ENCODE measurements at places on chromosomes 2 and 18.

- no peak for DNase-seq
These were observed 226.3 kb downstream of the SH3RF3 start for GRCh38 chr2:109355192-109355843.

- DNase-seq = no peak
These were observed 19.8 kb downstream of the TET3 start for GRCh38 chr2:74004212-74005182.

DNA sequence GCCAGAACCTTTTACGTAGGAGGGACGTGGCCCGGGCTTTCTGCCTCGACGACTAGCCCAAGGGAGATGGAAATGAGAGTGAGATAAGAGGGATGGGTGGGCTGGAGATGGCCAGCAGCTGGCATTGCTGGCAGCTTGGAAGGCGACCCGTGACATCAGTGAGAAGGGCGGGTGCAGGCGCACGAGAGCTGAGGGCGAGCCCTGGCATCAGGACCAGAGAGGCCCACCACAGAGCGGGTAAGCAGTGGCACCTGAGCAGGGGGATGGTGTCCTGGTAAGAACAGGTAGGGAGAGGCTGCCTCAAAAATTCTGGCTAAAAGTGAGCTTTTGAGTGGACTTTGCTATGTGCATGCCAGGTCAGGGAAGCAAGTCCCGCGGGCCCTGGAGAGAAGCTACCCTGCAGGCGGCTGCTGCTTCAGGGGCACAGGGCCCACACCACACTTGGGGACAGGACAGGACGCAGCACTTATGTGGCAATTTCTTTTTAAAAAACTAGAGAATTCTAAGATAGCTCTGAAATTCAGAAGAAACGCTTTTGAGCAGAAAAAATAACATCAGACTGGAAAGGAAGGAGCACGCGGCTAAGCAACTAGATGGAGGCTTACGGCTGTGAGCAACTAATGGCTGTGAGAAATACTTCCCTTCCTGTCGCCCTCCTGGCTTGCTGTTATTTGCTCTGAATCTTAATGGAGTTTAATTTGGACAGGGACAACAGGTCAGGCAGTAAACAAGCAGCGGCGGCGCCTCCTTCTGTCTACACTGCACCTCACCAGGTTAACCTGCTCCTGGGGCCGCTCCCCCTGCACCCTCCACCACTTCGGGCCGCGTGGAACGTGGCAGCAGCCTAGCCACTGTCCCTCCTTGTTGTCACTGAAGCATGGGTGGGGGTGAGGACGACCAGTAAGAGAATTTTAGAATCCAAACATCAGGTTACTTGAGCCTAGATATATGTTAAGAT is 20.5 kb downstream of the THAP4 start:
- no peak for DNase-seq

GRCh38 chr2:235689427-235689853 is 195.6 kb downstream of the AGAP1 start:
- no peak for DNase-seq

DNA sequence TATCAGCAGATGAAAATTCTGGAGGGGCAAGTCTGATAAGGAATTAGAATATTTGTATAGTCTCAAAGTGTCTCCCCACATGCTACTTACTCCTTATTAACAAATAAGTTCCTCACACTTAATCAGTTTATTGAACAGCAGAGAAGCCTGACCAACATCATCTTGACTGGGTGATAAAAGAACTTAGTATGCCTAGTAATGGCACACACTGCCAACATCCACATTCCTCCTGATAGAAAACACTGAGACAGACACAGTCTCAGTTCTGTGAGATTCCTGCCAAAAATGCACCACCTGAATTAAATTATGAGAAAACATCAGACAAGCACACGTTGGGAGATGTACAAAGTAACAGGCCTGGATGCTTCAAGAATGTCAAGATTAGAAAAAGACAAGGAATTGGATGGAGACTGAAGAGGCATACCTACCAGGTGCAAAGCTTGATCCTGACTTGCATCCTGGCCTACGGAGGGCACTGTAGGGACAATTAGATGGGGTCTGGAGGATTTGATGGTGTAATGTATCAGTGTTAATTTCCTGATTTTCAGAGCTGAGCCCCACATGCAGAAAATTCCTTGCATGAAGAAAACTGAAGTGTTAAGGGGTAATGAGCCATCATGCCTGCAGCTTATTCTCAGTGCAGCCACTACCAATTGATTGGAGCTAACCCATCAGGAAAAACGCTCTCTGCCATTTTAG is 200.4 kb upstream of the SH3BP4 start:
- DNase-seq = no peak

DNA sequence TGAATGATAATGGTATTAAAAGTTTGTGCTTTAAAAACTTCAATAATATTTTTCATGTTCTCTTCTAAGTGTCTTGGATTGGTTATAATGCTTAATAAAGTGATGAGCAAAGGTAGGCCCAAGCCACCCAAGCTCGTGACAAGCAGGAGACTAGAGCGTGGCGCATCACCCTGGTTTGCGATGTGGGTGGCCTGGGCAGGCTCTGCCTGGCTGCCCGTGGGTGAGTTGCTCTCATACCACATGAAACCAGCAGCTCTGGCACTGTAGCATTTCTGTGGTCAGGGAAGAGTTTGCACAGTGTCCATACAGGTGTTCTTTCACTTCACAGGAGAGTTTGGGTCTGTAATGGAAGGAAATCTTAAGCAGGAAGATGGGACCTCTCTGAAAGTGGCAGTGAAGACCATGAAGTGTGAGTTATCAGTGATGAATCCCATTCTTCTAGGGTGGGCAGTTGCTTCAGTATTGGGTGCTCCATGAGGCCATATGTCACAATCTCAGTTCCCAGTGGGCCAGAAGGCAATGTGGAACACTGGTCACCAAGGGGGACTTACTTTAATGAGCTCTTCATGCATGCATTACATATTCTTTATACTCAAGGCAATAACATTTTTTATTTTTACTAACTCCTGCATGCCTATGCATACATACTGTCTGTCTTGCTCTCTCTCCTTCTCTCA is 51.4 kb upstream of the TMEM87B start:
- DNase-seq = no peak

- DNase-seq = no peak
These were observed 73.3 kb downstream of the NAB1 start for GRCh38 chr2:190722061-190722759.

DNA sequence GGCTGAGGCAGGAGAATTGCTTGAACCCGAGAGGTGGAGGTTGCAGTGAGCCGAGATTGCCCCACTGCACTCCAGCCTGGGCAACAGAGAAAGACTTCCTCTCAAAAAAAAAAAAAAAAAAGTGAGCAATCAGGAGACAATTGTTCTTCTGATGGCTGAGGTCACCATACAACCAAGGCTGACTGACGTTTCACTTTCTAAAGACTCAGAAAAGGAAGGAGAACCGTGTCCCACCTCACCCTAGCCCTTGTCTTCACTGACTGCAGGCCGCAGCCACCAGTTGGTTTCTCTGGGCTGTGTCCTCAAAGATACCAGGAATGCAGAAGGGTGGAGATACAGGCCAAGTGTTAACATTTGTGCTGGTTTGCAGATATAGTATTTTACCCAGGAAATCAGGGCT is 7.7 kb upstream of the SLC35F6 start:
- no peak for DNase-seq

DNA sequence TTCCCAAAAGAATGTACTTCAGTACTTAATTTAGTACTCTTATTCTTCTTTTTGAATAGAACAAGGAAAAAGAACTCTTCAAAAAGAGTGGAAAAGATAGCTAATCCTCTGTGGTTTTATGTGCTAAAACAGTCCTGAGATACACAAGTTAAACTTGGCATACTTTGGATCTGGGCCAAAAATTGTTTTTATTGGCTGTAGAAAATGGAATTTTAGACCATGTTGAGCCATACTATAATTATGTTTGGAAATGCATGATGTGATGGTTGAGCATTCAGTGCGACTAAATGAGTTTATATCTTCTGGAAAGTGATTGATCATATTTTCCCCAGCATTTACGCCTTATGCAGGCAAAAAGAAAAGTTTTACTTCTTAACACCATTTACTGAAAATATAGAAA is 18.0 kb upstream of the PDE1A start:
- no peak for DNase-seq

DNA sequence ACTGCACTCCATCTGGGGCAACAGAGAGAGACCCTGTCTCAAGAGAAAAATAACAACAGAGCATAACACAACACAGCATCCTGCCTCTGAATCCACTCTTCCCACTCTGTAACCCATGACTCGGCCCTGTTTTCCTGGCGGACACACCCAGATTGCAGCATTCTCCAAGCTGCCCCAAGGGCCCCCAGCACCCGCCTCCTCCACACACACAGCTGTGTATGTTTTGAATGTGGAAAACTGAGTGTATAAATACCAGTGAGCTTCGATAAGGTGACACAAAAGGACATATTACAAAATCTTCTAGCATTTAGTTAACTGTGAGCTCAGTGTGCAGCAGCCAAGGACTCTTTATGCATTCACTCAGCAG is 13.0 kb downstream of the IMPA2 start:
- no peak for DNase-seq

DNA sequence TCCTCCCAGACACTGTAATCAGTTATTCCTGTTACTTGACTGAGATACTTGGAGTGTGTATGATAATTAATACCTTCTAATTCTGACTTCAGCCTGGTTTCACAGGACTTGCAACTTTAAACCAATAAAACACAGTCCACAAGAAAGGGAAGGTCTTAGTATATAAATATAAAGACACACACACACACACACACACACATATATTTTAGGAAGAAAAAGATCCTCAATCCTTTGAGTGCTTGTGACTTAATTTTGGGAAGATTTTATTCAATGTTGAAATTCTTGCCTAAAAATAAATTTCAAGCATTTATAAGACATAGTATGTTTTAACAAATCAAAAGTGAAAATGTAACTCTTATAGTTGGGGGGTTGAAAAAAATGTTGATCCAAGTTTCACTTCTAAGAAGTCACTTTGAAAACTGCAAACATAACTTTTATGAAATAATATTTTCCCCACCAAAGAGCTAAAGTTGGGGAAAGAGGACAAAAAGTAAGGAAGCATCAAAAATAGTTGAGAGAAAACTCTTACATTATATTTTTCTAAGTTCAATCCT is 824 bp upstream of the VPS54 start:
- DNase-seq = peak; percentile 7

DNA sequence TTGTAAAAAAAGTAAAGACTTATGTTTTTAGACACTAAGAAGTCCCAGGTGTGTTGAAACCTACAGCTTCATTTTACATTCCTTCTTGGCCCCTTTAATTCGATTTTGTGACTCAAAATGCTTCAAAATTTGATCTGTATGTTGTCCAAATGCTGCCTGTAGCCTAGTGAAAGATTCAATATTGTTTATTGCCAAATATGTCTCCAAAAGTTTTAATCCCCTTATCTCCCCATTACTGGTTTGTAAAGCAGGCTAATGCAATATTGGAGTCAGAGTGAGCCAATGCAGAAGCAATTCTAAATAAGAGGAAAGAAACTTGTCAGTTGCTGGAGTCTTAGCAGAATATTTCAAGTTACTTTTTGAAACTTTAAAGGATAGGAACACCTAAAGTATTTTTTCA is 287.0 kb upstream of the ZC3H15 start:
- no peak for DNase-seq

DNA sequence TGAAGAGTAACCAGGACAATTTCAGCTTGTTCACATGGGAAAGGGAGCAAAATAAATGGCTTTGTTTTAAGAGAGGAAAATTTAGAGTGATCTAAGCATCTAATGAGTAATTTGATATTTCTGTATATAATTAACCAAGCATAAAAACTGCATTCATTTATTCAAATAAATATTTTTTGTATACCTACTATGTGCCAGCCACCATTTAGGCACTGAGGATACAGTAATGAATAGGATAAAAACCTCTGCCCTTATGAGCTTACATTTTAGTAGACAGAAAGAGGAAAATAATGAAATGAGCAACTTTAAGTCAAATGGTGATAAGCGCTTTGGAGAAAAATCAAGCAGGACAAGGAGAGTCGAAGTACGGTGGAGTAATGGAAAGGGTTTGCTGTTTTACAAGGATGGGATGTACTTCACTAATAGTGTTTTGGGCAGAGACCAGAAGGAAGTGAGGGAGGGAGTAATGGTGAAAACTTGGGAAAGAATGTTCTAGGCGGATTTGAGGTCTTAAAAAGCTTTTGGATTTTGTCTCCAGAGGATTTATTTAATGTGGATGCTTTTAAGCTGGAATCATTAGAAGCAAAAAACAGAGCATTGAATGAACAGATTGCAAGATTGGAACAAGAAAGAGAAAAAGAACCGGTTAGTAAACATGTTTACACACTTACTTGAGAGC is 17.4 kb downstream of the NDC80 start:
- DNase-seq = no peak

DNA sequence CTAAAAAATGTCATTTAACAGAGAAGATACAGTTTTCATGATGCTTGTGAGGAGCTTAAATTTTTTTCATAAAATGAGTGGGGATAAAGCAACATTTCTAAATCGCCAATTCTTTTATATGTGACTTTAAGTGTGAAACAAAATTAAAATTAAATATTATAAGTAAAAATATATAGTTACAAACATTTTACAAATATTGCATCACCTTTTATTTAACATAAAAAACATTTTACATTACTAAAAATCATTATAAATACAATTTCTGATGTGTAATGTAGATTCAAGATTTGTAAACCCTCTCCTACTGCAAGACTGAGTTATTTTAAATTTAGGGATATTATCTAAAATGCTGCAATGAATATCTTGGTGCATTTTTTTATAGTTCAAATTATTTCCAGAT is 44.4 kb upstream of the GATA6 start:
- no peak for DNase-seq

DNA sequence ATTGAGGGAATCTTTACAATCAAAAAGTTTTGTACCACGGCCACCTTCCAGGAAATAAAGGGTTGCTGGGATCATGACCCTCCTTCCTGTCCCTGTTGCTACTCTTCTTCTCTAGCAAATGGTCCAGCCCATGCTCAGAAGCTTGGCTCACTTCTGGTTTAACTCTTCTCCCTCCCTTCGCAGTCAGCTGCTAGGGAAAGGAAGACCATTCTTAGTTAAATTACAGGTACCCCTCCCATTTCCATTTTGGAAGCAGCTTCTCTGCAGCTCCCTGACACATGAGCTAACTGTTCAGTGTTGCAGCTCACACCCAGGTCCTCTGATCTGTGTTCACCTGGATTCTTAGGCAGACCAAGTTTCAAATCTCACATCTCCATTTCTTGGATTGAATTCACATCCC is 100.3 kb downstream of the DOCK10 start:
- no peak for DNase-seq

DNA sequence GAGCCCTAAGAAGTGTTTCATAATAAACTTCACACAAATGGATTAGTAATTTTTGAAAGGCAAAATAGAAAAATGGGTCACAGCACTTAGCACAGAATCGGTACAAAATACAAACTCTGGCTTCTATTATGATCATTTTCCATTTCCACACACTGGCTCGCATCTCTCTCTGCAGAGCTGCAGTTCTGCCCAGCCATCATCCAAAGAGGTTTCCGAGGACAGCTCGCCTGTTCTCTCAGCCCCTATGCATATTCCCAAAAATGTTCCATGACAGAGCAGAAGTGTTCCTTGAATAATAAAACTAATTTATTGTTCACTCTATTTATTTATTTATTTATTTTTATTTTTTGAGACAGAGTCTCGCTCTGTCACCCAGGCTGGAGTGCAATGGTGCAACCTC is 115.6 kb downstream of the AP1S3 start:
- DNase-seq = no peak

- DNase-seq = no peak
These were observed 59.1 kb downstream of the MAP3K20 start for GRCh38 chr2:173134703-173135102.

- peak; percentile 18 for DNase-seq
These were observed 94.4 kb upstream of the RBBP8 start for GRCh38 chr18:22838639-22839277.

- no peak for DNase-seq
These were observed 130.4 kb downstream of the TTC27 start for GRCh38 chr2:32758232-32758631.

GRCh38 chr2:140270224-140270623 is 1490.0 kb upstream of the NXPH2 start:
- DNase-seq = no peak

All from naive B cell (primary cell).